ENCODE measurements at places on chromosomes 6 and 20. TPM values are rescaled to one million over a fixed set of nuclear protein-coding genes. Genes with fewer than 3 reads are reported as not detected.

DNA sequence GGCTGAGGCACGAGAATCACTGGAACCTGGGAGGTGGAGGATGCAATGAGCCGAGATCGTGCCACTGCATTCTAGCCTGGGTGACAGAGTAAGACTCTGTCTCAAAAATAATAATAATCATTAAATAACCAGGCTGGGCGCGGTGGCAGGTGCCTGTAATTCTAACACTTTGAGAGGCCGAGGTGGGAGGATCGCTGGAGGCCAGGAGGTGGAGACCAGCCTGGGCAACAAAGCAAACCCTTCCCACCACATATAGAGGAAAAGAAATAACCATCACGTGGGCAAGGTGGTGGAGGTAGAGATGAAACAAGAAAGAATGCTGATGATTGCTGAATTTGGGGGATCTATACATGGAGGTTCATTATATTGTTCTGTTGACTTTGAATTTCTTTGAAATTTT is 63.4 kb upstream of the PIM1 start:
- DNase-seq: no peak

DNA sequence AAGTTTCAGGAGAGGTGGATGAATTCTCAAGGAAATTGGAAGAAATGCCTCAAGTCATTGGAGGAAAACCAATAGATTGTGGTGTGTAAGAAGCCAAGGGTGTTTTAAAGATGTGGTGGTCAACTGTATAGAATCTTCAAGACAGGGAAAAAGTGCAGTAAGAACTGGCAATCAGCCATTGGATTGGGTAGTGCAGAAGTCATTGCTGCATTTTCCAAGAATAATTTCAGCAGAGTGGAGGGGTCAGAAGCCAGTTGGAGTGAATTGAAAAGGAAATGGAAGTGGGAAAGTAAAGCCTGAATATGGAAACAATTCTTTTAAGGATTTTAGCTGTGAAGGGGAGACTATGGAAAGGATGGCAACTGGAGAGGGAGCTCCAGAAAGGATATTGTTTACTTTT is 128.2 kb upstream of the TMEM170B start:
- DNase-seq: no peak

- DNase-seq: no peak
Observed at GRCh38 chr6:108168090-108168463, 2.3 kb downstream of the NR2E1 start.

DNA sequence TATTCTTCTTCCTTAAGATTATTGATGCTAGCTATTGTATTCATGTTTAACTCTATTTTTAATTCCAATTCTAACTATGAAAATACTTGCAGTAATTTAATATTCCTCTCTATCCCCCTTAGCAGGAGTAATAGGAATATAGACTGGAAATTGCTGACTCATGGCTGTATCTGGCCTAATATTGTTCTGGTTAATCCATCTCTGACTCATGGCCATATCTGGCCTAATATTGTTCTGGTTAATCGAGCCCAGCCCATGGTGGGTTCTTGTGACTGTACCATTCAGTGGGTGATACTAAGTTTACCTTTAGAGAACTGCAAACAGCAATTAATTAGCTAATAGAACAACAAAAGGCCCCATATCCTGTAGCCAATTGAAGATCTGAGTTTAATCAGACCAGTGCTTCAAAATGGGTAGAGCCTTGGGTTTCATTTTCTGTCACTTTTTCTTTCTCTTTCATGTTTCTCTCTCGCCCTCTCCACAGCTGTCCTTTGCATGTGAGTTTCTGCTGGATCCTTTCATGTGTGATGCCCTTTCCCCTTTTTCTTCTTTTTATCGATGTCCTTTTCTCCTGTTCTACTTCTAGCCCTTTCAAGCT is 50.6 kb downstream of the SLC22A3 start:
- no peak for DNase-seq

Gene CST7
- total RNA-seq: not detected

All from IMR-90 (cell line).